Kidney epithelial cell (primary cell): ENCODE measurements at places on chromosomes 4 and X. TPM values are rescaled to one million over a fixed set of nuclear protein-coding genes. Genes with fewer than 3 reads are reported as not detected.
A peak's percentile ranks its signal among the peaks of the same experiment; 100 is the strongest.

- peak; percentile 69 for DNase-seq
These were observed 43.1 kb upstream of the GPR78 start for GRCh38 chr4:8537041-8537461.

Gene ANOS1
- 7.0 and 9.0 TPM in 2 replicates for total RNA-seq

GRCh38 chr4:124092541-124092984, 620.0 kb downstream of the ANKRD50 start:
- DNase-seq: no peak

DNA sequence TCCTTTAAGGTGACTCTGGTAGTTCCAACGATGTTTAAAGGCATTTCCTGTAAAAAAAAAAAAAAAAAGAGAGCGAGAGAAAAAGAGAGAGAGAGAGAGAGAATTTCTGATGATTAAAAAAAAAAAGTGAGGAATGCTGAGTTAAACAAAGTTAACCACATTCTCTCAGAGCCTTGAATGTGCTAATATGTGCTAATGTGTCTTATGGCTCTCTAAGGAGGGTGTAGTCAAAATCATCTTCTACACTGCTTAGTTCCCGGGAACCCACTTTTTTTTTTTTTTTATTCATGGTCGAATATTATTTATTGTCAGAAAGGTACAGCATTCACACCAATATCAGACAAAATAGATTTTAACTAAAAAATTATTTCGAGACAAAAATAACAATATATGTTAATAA, 111.7 kb downstream of the SNCA start:
- no peak for DNase-seq
